HCEC 1CT (cell line): ENCODE measurements at places on chromosomes 3 and 15.

- no peak for DNase-seq
Measured at GRCh38 chr3:194686816-194687637, 1.3 kb downstream of the FAM43A start.

GRCh38 chr3:32960404-32961170 is 9.1 kb downstream of the CCR4 start:
- DNase-seq = no peak

GRCh38 chr3:9777694-9778021 is 7.9 kb upstream of the CAMK1 start:
- no peak for DNase-seq

DNA sequence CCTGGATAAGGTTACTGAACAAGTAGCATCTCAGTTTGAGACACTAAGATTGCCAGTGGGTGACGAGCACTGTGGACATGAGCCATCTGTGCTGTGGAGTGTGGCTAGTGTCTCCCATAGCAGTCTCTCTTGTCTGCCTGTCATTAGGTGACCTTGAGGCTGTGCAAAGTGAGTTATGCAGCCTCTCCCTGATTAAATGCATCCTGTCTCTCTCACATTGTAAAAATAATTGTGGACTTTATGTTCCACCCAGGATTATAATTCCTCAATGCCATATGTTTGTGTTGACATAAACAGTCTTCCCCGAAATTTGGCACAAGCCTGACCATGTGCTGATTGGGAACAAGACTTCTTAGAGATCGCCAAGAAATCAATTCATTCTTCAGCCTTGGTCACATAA is 168.9 kb downstream of the MYRIP start:
- no peak for DNase-seq

GRCh38 chr3:141996437-141996836 is 120.0 kb downstream of the ATP1B3 start:
- no peak for DNase-seq

- DNase-seq = no peak
Measured at GRCh38 chr3:104360038-104360437, 1006.7 kb upstream of the ALCAM start.

DNA sequence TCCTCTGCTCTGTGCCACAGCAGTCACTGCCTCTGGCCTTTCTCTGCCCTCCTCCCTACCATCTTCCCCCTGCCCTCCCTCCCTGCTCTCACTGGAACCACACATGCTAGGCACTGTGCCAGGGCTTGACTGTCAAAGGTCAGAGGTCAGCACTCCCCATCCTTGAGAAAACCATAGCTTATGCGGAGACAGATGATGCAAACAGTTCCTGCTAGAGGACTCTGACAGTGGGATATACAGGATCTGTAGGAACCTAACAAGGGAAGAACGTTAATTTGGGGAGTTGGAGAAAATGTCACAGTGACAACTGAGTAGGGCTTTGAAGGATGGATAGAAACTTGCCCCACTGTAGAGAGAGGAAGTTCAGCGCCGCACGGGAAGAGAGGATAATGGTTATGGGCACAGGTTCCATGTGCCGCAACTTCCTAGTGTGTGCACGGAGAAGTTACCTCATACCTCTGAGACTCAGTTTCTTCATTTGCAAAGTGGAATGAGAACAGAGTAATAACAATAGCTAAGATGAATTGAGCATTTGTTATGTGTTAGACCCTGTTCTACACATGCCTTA is 29.3 kb upstream of the XYLB start:
- DNase-seq = no peak

DNA sequence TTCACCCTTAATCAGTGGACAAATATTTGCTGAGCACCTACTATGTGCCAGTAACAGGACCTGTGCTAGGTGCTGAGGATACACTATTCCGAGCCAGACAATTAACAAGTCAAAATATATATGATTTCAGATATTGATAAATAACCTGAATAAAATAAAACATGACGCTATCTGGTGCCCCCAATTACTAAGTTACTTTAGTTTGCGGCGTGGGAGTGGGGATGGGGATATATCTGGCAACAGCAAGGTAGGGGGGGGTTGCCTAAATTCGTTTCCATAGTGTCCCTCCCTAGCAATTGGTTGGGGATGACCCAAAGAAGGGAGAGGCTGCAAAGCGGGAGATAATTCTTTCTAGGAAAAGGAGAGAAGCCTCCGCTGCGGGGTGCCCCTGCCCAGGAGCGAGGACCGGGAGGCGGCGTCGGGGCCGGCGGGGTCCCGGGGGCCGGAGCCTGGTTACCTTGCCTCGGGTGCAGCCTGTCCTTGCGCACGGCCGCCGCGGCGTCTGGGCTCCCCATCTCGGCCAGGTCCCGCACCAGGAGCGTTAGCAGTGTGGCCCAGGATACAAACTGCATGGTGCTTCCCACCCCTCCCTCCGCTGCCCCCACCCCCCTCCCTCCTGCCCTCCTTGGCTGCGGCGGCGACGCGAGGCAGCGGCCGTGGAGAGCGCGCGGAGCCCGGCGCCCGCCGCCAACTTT is 567 bp downstream of the ADAMTS9 start:
- no peak for DNase-seq

- DNase-seq = no peak
Measured at GRCh38 chr3:102059145-102059943, 210.0 kb downstream of the NFKBIZ start.

DNA sequence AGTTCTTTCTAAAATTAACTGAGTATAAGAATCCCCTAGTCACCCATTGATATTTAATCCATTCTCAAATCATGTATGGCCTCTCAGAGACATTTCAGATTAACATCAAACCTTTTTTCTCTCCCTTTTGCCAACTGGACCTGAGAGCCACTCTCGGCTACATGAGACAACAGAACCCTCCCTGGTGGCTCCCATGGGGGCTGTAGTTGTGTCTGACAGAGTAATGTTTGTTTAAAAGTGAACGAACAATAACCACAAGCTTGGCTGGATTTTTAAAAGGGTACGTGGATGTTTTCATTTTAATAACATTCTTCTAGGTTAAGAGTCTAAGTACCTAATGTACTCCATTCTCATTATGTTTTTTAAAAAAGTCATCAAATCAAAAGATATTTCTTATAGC is 37.1 kb downstream of the P3H2 start:
- DNase-seq = no peak

GRCh38 chr3:33883951-33884561 is 85.6 kb downstream of the PDCD6IP start:
- peak; percentile 22 for DNase-seq

GRCh38 chr15:66960519-66960918 is 104.9 kb upstream of the SMAD3 start:
- DNase-seq = no peak

GRCh38 chr15:74807282-74807681 is 5.4 kb upstream of the LMAN1L start:
- DNase-seq = no peak

- DNase-seq = no peak
Measured at GRCh38 chr15:48006031-48006511, 114.7 kb upstream of the SLC24A5 start.

DNA sequence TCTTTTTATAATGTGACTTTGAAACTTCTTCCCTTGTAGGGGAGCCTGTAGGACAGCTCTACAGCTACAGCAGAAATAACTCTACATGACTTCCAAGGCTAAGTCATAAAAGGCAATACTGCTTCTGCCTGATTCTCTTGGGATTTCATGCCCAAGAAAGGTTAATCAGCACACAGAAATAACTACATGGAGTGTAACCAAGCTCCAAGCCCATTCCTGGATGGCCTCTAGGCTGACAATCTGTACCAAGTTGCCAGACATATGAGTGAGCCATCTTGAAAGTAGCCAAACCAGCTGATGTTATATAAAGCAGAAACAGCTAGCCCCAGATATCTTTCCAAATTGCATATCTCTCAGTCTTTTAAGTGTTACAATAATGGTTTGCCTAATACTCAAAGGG is 75.8 kb upstream of the OSTN start:
- DNase-seq = no peak

DNA sequence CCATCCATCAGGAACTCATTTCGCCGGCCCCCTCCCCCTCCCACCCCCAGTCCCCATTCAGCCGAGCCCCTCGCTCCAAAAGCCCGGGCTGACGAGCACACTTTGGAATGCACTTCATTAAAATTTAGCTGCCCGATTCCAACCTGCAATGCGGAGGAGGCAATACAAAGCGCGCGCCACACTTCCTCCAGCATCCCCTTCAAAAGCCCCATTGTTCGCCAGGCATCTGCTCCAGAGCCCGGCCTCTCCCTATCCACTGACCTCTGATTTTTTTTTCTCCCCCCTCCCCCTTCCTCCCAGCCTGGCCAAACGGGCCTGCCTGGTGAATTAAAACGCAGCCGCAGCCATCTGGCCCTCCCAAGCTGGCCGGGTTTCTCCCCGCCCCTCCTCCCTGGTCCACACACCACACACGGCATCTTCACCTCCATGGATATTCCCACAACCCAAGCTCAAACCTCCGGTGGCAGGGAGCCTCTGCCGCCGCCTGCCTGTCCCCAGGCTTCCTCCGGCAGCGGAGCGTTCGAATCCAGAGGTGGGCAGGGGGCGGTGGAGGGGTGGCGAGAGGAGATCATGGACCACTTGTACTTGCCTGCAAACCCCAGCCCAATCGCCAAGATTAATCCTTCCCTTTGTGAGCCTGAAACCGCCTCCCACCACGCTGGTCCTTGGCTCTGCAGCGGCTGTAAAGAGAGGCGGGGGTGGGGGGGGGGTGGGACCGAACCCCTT is 441.3 kb downstream of the MAGI1 start:
- no peak for DNase-seq

- DNase-seq = no peak
Measured at GRCh38 chr3:36937492-36937891, 7.4 kb downstream of the TRANK1 start.

DNA sequence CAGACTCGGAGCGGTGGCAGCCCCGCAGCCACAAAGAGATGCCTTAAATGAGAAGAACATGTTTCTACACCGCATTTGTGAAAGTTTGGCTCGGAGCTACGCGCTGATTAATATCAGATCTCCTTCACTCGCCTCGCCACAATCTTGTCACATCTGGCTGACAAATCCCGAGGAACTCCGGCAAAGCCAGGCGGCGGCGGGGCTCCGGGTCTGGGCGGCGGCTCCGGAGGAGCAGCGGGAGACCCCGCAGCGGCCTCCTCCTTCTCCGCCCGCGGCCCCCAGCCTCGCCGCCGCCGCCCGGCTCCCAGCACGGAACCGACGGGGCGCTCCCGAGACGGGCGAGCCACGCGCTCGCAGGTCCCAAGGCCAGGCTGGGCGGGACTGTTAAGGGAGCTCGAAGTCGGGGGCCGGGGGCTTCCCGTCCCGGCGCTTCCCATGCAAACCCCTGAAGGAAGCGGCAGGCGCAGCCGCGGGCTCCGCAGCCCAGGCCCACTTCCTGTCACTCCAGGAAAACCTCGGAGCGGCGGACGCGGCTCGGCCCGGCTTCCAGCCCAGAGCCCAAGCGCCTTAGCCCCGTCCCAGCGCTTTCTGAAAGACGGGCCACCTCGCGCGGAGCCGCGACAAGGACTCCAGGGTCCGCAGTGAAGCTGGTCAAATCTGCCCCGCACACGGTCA is 1.2 kb downstream of the BNC1 start:
- DNase-seq = peak; percentile 49

GRCh38 chr3:101381809-101382208 is 61.4 kb upstream of the IMPG2 start:
- peak; percentile 69 for DNase-seq
